ENCODE measurements at places on chromosomes 6 and 20.

GRCh38 chr6:1659816-1660215 is 50.1 kb downstream of the FOXC1 start:
- DNase-seq, result no peak

- no peak for DNase-seq
These were observed 48.1 kb downstream of the TBC1D7 start for GRCh38 chr6:13280254-13280653.

- peak; percentile 69 for DNase-seq
These were observed at the start of gene SAMD10 for GRCh38 chr20:63979557-63980316. TSS of gene SAMD10 (minus strand) at chr20:63979642. CDS start at chr20:63979467, 175 bp downstream.

DNA sequence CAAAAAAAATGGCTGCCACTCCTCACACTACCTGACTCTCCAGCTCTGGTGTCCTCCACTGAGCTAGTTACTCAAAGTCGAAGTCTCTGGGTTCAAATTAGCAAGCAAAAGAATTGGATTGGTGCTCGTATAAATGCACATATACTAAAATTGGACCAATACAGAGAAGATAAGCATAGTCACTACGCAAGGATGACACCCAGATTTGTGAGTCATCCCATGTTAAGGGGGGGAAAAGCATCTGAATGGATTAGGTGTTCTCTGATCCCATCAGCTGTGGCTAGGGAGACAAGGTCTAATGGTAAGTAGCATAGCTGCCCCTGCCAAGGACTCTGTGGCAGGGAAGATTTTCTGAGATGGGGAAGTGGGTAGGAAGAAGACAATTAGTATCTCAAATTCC is 18.3 kb upstream of the AMD1 start:
- no peak for DNase-seq

GRCh38 chr20:49979030-49979832 is 3.5 kb upstream of the SNAI1 start:
- peak; percentile 67 for DNase-seq

- no peak for DNase-seq
These were observed 694.9 kb downstream of the PRKN start for GRCh38 chr6:162032620-162033019.

DNA sequence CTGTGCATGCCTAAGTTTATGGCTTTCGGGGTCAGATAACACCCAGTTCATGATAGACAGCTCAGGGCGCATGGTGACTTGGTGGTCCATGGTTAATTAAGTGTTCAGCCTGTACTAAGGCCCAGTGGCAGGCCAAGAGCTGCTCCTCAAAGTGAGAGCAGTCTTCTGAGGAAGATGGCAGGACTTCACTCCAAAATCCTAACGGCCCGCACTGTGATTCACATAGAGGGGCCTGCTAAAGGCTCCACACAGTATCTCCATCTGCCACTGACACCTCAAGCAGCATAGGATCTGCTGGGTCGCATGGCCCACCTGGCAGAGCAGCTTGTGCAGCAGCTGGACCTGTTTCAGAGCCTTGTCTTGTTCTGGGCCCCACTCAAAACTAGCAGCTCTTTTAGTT is 10.6 kb upstream of the CST7 start:
- DNase-seq, result no peak

DNA sequence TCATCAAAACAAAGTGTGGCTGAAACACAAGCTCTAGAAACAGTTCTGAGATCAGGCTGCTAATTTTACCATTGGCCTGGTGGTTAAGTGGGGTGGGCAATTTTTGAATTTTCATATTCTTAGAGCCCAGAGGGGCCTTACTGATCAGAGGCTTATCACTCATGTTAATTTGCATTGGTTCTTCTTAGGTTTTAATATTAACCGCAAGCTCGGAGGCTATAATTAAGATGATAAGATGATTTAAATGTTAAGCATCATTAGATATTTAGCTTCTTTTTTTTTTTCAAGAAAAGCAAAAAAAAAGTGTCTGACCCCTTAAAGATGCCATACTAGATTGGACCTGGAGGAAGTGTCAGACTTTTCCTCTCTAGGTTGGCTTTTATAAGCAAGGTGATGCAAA is 8.4 kb upstream of the POPDC3 start:
- DNase-seq, result no peak

- DNase-seq, result no peak
These were observed 3.5 kb downstream of the MCM9 start for GRCh38 chr6:118931436-118931835.

GRCh38 chr6:5439749-5440148 is 178.4 kb downstream of the FARS2 start:
- DNase-seq, result no peak

DNA sequence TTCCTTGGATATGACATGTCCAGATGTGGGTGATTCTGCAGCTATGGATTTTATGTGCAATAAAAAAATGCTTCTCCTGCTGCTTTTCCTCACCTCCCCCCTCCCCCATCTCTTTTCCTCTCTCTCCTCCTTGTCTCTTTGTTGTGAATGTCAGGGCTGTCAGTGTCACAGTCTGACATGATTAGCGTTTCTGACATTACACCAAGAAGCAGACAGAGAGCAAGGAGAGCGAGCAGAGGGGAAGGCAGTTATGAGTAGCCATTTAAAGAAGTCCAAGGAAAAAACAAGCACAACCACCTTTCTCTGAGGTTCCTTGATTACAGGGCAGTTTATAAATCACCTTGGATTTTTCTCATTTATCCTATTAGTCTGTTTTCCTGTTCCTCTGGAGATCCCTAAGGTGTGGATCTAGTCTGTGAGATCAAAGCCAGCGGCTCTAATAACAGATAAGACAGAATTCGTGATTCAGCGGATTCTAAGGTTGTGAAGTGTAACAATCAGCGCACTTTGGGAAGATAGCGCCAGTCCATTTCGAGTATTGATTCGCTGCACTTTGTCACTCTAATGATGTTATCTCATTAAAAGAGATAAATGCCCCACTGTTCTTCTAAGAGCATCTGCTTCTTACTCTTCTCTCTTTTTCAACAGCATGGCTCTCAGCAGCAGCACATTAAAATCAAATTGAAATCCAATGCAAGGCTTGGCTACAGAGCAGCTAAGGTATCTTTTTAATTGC is 101.4 kb downstream of the BACH2 start:
- no peak for DNase-seq

DNA sequence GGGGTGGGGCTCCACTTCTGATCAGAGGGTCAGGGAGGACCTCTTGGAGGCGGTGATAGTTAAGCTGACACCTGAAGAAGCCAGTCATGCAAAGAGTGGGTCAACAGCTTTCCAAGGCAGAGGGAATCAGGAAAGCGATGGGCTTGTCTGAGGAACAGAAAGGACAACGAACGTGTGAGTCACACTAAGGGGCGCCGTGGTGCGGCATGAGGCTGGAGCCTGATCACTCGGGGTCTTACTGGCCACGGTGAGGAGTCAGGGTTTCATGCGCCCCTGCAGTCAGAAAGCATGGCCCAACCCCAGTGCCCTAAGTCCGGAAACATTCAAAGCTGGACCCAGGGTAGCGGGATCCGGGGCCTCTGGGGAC is 50.6 kb upstream of the SLC32A1 start:
- no peak for DNase-seq

GRCh38 chr20:37995856-37996605 is 37.2 kb downstream of the TTI1 start:
- no peak for DNase-seq

- no peak for DNase-seq
These were observed 17.3 kb upstream of the CCDC167 start for GRCh38 chr6:37516920-37517405.

GRCh38 chr6:163983679-163984078 is 569.2 kb downstream of the QKI start:
- DNase-seq, result no peak

DNA sequence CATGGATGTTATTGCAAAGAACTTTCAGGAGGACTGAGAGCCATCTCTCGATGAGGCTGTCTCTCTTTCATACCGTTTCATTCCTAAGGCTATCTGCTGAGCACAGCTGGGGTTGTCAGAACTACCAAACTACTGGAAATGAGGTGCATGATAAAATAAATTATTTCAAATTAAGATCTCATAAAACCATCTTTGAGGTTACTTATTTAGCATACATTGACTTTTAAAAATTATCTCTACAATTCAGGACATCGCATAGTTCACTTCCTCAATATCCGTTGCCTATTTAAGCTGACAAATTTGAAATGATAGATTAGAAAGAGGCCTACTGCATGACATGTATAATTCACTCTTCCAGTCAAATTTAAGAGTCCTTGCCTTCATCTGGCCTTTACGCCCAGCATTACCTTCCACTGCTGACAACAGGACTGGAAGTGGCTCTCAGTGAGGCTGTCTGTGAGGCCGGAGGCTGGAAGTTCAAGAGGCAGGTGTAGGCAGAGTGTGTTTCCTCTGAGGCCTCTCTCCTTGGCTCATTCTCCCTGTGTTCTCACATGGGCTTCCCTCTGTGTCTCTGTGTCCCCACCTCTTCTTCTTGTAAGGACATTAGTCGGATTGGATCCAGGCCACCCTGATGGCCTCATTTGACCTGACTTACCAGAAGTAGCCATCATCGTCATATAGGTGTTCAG is 12.8 kb upstream of the DUSP22 start:
- no peak for DNase-seq

DNA sequence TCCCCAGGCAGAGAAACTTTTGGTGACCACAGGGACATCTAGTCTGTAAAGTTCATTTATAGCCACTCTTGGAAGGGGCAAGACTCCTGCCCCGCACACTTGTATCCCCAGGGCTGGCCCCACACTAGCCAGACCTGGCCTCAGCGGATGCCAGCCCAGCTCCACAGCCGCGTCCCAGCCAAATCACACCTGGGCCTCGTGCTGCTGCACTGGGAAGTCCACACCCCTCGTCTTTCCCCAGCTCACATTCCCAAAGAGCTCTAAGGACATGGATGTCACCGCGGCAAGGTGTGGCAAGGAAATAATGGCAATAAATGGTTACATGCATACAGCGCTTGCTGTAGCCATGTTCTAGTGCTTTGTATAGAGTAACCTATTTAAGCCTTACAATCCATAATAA is 8.6 kb downstream of the IP6K3 start:
- DNase-seq, result no peak

GRCh38 chr20:7375905-7376304 is 564.4 kb downstream of the HAO1 start:
- DNase-seq, result no peak

DNA sequence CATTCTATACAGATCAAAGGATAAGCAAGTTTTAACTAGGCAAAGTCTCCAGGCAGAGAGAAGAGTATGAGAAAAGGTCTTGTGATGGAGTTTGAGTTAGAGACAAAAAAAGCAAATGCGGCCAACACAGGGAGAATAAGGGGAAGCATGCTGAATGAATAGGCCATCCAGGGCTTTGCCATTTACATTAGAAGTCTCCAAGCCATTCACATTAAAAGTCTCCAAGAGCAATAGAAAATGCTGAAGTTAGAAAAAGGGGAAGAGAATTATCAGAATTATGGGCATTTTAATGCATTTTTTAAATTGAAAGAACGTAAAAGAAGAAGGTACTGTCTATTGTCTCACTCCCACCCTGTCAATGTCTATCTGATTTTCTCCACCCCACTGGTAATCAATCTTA is 49.4 kb downstream of the PDSS2 start:
- DNase-seq, result no peak

GRCh38 chr6:42224222-42225028 is 6.8 kb upstream of the MRPS10 start:
- no peak for DNase-seq

DNA sequence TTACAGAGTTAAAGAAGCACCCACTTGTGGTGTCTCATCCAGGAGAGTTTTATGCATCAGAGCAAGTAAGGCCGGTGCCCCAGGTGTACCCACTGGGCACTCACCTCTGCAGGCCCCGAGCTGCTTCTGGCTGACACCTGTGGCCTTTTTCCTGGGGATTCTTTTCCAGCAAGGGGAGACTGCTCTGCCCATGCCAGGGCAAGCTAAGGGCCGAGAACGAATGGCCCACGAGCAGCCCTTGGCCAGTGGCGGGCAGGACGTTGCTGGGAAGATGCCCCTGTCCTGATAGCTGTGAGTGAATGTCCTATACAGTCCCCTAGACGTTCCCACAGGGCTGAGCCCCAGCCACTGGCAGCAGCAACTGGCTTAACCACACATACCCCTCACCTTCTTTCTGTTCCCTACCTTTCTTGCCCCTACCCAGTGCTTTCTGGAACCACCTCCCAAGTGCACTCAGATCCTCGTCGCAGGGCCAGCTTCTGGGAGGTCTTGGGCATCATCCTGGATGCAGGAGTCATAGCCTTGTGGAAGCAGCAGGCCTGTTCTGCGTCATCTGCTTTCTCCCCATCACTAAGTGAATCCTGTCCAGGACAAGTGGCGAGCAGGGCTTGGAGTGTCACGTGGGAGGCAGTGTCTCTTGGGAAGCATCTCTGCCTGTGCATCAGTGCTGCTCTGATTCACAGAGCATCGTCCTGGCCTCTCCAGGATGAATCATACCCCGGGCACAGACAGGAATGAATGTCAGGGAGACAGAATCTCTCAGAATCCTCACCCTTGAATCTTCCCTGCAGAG is 32.5 kb downstream of the SYNDIG1 start:
- no peak for DNase-seq

- DNase-seq, result peak; percentile 95
These were observed 490 bp downstream of the ZNF165 start for GRCh38 chr6:28080631-28081485.

DNA sequence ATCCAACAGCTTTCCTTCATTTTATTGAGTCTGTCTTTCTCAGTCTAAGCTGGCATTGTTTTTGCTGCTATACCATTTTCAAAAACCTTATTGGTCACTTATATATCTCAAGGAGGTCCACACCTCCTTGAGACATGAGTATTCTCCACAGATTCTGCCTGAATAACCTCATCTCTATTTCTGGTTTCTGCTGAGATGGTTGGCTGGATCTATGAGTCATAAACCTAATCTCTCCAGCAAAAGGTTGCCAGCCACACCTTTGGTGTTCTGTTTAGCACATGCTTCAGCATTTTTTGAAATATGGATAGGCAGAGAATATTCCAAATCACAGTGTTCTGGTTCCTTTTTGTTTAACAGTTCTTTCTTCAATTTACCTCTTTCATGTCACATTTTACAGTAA is 40.8 kb upstream of the TMEM244 start:
- DNase-seq, result no peak

- DNase-seq, result no peak
These were observed 99.8 kb downstream of the SMOC2 start for GRCh38 chr6:168540713-168541291.

- no peak for DNase-seq
These were observed 211.8 kb downstream of the QKI start for GRCh38 chr6:163626073-163626867.

GRCh38 chr20:2697768-2698167 is 5.2 kb downstream of the EBF4 start:
- DNase-seq, result no peak

DNA sequence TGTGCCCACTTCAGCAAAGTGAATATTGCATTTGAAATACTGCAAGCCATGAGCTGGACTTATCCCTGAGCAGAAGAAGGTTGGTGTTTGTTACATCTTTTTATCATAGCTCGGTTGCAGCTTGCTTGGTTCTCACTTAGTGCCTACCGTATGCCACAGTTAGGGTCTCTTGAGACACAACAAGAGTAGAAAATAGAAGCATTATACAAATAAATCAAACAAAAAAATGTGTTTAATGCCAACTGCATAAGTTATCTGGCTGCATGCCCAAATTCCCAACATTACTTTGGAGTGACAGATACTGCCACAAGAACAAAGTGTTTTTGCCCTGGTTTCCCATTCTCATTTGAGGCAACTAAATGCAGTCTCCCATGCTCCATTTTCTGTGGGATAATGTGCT is 53.9 kb upstream of the LAMP5 start:
- DNase-seq, result no peak
